ENCODE measurements at places on chromosomes 16 and 17.

DNA sequence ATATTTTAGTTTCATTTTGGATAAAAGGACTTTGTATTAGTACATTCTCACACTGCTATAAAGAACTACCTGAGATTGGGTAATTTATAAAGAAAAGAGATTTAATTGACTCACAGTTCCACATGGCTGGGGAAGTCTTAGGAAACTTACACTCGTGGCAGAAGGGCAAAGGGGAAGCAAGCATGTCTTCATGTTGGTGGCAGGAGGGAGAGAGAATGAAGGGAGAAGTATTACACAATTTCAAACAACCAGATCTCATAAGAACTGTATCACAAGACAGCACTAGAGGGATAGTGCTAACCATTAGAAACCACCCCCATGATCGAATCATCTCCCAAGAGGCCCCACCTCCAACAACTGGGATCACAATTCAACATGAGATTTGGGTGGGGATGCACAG lies 142.9 kb downstream of the USP31 start:
- no peak for DNase-seq

DNA sequence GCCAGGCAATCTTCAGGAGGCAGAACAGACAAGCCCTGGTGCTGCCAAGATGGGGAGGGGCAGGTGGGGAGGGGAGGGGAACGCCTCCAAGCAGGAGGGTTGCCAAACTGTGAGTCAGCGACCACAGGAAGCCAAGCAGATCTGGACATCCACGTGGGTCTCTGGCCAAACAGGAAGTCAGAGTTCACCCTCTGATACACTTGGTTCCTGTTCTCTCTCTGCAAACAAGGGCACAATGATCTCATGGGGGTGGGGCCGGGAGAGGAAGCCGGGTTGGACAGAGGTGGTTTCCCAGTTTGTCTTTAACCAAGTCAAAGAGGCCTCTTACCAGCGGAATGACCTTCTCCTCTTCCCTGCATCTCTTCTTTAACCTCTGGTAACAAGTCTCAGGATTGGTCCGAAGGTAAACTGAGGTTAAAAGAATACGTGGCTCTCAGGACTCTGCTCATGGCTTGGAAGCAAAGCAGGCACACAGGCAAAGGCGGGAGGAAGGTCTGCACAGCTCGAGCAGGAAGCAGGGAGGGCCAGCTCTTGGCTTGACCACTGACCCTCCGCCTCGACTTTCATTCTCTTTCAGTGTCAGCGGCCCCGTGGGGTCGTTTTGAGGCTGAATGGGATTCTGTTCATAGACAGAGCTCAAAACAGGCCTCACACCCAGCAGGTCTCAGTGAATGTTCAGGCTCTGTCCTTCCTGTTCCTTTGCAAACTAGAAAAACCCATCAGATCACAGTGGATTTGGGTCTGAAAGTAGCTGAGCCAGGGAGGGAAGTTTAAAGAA lies 32.9 kb downstream of the TK2 start:
- peak; percentile 97 for DNase-seq

DNA sequence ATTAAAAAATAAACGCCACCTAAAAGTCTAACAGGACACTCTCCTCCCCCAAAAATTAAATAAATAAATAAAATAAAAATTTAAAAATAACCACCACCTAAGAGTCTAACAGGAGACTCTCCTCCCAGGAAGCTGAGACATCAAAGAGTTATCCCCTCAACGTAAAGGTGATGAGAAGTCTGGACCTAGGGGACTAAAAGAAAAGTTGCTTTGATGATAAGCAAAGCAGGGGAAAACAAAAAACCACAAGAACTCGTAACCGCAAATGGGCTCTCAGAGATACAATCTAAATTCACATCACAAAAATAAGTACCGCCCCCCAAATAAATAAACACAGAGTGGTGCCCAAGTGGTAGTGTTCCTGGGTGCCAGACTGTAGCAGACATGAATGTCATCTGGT lies 412.2 kb downstream of the ZFHX3 start:
- DNase-seq: no peak

DNA sequence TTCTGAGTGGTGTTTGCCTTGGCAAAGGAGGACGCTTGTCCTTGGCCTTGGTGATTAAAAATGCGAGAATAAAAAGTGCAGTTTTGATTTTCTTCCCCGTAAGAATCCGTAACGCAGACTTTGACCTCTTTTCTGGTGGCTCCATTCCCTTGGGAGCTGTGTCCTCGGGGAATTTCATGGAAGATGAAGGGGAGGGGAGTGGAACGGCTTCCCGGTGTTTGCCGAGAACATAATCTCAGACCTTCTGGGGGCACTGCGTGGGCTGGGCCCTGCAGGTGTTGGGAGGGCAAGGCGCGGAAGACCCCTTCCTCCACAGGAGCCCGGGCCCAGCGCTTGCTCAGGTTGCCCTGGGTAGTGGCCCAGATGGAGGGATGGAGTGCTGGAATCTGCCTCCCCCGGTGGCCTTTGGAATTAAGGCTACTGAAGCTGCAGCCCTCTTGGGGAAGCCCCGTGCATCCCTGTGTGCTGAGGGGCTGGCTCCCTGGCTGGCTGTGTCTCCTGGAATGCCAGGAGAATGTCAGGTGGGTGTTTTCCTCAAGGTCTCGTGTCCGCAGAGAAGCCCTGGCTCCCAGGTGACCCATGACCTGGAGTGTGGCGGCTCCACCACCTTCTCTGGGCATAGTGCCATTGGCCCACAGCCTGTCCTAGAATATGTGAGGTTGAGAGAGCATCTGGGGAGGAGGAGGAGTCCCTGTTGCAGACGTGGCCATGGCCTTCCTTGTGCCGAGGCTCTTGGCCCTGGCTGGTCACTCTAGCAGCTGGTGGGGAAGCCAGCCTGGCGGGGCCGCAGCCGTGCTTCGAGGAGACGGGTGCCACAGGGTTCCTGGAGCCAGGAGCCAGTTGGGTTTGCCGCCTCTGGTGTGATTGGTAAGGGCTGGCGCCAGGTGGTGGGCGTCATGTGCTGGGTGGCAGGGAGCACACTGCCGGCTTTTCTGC lies 3.1 kb downstream of the BAIAP2 start:
- no peak for DNase-seq

- DNase-seq: no peak
Observed at GRCh38 chr16:31507617-31507928, 618 bp downstream of the RUSF1 start.

- no peak for DNase-seq
Observed at GRCh38 chr17:32335046-32335445, 6.9 kb downstream of the C17orf75 start.

- DNase-seq: no peak
Observed at GRCh38 chr16:80369138-80369958, 171.4 kb upstream of the DYNLRB2 start.

DNA sequence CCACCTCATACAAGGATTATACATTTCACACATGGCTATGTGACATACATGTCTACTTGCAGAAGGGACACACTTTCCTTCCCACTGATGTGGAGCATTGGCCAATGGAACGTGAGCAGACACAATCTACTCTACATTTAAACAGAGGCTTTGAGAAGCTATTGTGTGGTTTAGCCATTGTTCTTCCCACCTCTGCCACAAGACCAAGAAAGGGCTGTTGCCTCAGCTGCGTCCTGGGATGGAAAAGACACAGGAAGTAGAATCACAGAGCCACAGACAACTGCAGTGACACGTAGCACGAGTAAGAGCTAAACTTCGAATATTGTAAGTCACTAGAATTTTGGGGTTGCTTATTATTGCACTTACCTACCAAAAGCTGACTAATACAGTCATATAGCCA lies 33.3 kb downstream of the PRKCB start:
- peak; percentile 72 for DNase-seq

GRCh38 chr16:70364399-70364798 lies 17.7 kb downstream of the DDX19A start:
- peak; percentile 31 for DNase-seq

GRCh38 chr17:80969030-80969673 lies 22.5 kb upstream of the CHMP6 start:
- no peak for DNase-seq
